Renal pelvis (tissue), 12 donors: ENCODE measurements at places on chromosomes 11 and 22.

DNA sequence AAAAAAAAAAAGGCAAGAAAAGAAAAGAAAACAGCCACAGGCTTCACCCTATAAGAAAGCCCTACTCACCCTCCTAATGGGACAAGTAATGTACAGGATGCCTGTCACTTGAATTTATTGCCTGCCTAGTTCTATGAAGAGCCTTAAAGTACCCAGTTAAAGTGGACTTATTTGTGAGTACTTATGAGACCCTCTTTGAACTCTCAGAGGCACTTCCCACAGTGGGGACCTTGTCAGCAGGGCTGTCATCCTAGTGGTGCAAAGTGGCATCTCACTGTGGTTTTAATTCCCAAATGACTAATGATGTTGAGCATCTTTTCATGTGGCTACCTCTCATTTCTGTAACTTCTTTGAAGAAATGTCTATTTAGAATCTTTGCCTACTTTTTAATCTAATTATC is 41.8 kb upstream of the BARX2 start:
- DNase-seq = no peak

DNA sequence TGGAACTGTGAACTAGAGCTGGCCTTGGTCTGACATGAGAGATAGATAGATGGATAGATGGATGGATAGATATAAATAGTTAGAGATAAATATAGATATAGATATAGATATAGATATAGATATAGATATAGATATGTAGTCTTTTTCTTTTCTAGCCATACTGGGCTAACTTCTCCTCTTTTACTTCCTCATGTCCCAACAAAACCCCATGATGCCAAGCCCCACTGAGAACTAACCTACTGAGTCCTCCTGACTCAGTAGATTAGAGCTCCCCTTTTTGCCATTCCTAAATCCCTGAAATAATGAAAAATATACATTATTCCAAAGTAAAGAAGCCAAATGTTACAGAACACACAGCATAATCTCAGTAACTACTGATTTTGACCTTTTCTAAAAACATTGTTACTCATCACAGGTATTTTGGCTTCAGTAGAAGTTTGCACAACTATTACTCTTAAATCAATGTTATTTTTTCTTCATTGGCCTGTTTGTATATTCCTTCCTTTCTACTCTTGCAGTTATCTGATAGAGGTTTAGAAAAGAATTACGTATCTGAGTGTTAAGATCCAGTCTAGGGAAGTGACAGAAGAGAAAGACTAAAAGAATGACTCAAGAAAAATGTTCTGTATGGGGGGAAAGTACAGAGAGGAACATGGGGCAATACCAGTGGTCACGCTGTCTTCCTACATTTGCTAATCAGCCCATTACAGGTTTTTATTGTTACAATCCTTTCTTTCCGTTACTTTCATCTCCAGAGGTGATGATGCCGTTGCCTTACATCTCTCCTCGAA is 6.0 kb upstream of the OR10D3 start:
- DNase-seq = no peak

DNA sequence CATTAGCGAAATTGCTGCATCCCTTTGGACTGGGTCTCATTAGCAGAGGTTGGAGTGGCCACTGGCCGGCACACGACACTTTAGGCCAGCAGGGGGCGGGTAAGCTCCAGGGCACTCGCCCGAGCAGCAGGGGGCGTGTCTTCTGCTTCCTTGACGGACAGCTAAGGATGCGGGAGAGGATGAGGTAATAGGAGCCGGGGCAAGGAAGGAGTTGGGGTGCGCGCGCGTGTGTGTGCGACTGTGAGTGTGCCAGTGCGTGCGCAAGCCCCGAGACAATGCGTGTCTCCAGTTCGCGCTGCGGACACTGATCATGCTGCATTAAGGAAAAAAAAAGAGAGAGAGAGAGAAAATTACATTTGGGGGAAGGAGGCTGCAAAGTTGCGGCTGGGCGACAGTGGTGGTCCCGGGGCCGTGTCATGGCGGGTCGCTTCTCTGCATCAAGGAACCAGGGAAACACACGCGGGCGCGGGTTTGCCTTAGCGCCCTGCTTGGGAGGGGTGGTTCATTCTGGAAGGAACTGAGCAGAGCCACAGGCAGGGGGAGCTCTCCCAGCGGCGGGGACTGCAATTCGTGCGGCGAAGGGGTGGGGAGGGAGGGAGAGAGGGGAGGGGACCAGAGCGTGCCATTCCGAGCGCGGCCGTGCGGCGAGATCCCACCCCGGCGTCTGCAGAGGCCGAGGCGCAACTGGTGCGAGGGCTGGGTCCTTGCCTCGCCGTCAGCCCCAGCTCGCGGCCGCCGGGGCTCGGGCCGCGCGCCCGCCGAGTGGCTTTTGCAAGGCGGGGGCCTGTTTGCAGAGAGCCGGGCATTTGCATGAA is at the start of gene DTX4:
Gene DTX4 (plus strand): TSS at position 625 of the 815 bp plus-strand sequence. CDS start 464 bp downstream, outside the sequence.
- peak; percentile 92 for DNase-seq

GRCh38 chr11:6194065-6194581 is 4.9 kb upstream of the OR52W1 start:
- DNase-seq = no peak

DNA sequence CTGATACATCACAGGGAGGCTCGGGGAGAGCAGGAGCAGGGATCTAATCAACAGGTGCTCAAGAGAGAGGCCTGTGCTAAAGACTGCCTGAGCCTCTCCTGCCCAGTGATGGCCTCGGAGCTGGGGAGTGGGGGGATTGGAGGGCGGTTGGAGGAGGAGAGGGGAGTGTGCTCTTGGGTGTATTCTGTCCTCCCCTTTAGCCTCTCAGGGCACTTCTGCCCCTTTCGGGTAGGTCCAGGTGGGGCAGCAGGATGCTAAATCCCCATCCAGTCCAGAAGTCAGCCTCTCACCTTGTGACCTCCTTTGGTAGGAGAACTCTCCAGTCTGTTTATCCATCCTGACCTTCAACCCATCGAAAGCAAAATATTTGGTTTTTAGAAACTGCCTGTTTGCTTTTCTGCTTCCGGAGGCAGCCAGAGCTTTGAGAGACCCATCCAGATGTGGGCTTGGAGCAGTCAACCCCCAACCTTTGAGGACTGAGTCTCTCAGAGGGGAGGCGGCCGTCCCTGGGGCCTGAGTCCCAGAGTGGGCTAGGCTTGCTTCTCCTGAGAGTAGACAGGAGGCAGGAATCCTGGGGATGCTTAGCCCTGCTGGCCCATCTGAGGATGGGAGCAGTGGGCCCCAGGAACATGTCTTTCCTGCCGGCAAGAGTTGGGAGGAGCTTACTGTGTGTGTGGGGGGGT is 105.2 kb upstream of the SYT13 start:
- DNase-seq = no peak
